ENCODE measurements at places on chromosomes 12 and 14.
A peak's percentile ranks its signal among the peaks of the same experiment; 100 is the strongest.

DNA sequence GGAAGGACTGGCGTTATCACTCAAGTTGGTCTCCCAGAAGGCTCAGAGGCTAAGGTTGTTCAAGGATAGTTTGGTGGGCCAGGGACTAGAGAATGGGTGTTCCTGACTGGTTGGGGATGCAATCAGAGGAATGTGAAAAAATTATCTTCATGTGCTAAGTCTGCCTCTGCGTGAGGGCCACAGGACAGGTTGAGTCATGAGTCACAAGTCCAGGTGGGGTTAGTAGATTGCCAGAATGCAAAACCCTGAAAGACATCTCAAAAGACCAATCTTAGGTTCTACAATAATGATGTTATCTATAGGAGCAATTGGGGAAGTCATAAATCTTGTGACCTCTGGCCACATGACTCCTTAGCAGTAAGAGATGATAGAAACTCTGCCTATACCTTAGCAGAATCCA is 220.1 kb upstream of the EEA1 start:
- no peak for DNase-seq

- DNase-seq, result no peak
Observed at GRCh38 chr14:66248256-66248655, 237.9 kb upstream of the CCDC196 start.

GRCh38 chr12:121295746-121296617 is 527 bp downstream of the CAMKK2 start:
- peak; percentile 59 for DNase-seq

- no peak for DNase-seq
Observed at GRCh38 chr12:108394196-108394595, 55.1 kb upstream of the CMKLR1 start.

DNA sequence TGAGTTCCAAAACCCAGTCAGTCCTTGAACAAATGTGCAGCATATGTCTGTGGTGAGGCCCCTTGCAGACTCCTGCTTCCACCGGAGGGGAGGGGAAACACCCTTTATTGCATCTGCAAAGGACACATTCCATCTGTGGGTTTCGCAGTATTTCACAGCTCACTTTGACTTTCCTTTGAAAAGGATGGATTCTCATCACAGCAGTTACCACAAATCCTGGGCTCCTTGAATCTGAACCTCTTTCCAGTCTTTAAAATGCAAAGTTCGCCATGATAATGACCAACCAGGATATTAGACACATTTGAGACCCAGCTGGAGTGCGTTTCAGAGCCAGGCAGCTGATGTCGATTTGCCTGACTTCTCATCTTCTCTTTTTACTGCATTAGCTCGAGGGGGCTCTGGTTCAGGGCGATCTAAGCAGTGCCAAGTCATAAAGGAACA is 242.4 kb downstream of the SLC15A4 start:
- no peak for DNase-seq

DNA sequence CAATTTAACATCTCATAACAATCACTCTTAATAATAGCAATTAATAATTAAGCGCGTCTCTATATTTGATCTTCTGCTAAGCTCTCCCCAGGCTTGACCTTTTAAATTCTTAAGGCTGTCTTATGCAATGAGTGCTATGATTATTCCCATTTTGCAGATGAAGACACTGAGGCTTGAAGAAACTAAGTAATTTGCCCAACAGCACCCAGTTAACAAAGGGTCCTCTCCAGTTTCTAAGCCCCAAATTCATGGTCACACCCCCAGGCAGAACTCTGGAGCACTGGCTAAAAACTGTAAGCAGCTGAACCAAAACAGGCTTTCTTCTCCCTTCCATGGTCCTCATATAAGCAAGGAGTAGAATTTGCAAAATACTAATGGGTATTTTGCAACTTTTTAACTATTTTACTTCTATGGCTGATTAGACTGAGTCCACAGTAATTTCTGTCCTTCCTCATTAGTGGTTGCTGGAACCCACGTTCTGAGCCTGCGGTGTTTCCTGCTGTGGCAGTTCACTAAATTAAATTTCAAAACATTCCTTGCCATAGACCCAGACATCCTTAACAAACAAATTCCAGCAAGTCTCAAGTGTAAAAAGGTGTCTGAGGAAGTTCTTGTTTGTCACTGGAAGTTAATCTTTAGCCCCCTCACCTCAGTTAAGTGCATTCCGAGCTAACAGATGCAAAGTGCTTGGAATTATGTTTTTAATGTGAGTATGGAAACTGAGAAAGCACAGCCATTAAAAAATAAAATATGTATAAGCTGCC is 76.5 kb downstream of the TMEM132D start:
- no peak for DNase-seq

DNA sequence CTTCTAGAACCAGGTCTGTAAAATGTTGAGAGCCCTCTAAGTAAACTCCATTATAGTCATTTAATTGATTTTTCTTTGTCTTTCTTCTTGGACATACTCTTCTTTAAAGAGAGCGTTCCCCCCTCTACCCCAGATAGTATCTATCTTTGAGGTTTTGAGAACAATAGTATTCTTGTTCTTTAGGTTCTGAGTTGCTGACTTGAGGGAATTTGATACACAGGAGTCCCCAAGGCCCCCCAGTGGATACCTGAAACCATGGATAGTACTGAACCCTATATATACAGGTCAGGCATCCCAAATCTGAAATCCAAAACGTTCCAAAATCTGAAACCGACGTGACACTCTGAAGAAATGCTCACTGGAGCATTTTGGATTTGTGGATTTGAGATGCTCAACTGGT is 65.5 kb downstream of the FUT8 start:
- no peak for DNase-seq

GRCh38 chr12:20350495-20350894 is 17.8 kb upstream of the PDE3A start:
- DNase-seq, result no peak

DNA sequence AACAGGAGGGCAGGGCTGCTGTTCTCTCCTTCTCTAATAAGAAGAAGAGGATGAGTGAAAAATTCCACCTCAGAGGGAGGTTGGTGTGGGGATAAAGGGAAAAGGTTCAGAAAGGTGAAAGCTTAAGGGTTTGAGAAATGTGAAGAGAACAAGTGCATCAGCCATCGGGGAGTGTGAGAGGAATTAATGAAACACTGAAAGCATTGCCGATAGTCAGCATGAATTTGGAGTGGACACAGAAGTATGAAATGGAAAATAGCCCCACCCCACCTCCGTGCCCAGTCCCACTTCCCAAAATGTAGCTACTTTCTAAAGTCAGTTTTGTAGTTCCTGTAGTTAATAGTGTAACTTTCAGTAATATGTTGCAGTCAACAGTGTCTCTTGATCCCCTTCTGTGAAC is 33.4 kb downstream of the DIP2B start:
- DNase-seq, result no peak

GRCh38 chr14:83556065-83556464 is 1973.9 kb upstream of the FLRT2 start:
- DNase-seq, result no peak

DNA sequence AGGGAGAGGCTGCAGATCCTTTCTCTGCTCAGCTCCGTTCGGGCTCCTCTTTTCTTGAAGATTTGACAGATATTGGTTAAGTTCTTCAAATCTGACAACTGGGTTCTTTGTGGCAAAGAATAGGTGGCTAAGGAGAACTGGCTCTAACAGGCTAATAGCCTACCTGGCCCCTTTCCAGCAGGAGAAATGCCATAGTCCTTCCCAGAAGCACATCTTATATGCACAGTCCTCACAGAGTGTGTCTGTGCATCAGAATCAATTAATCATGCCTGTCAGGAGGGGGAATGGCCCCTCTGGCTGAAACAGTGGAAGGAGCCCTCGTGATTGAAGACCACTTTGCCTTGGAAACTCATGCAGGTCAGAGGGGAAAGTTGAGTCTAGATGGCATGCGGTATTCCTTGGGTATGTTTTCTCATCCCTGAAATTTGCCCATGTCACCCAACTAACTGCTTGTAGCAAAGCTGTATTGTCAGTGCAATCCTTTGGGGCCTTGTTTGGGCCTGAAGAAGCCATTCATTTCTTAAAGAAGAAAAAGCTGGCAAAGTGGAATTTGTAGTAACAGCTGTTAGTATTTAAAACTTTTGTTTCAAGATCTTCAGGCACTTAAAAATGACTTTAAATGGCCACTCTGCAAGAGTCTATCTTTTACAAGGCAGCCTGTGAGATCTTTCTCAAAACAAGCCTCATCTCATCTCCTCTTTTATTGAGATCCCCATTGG is 251.5 kb downstream of the ZFP36L1 start:
- DNase-seq, result no peak

DNA sequence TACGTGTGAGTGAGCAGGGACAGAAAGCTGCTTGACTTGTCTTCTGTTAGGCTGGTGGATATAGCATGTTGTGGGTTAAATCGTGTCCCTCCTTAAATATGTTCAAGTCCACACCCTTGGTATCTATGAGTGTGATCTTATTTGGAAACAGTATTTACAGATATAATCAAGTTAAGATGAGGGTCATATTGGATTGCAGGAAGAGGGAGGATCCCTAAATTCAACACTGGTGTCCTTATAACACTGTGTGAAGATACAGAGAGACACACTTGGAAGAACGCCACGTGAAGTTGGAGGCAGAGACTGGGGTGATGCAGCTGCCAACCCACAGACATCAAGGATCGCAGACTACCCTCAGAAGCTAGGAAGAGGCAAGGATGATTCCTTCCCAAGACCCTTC is 275.2 kb upstream of the SSTR1 start:
- DNase-seq, result no peak

GRCh38 chr14:81095539-81095938 is 125.2 kb downstream of the GTF2A1 start:
- DNase-seq, result no peak

GRCh38 chr12:56991319-56992246 is 14.8 kb downstream of the ZBTB39 start:
- no peak for DNase-seq

- no peak for DNase-seq
Observed at GRCh38 chr12:105773471-105773870, 365.3 kb downstream of the NUAK1 start.

DNA sequence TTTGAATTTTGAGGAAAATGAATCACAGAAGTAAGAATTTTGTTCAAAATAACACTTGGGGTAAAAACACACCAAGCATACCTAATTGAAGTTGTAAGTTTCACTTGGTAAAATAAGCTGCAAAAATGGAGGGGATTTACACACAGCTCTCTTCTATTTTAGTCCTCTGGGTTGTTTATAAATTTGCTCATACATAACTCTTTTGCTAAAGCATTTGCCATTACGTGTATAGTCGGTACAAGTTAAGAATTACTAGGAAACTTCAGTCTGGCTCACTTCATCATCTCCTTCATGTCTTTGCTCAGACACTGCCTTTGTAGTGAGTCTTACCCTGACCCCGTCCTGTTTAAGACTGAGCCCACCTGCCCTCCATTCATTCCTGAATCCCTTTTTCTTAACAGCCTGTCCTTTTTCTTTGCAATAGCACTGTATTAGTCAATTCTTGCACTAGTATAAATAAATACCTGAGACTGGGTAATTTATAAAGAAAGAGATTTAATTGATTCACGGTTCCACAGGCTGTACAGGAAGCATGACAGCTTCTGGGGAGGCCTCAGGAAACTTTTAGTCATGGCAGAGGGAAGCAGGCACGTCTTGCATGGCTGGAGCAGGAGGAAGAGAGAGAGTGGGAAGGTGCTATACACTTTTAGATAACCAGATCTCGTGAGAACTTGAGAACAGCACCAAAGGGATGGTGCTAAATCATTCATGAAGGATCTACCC is 451.1 kb downstream of the PCNX1 start:
- DNase-seq, result no peak

- DNase-seq, result no peak
Observed at GRCh38 chr14:22494486-22495135, 94.4 kb downstream of the DAD1 start.

DNA sequence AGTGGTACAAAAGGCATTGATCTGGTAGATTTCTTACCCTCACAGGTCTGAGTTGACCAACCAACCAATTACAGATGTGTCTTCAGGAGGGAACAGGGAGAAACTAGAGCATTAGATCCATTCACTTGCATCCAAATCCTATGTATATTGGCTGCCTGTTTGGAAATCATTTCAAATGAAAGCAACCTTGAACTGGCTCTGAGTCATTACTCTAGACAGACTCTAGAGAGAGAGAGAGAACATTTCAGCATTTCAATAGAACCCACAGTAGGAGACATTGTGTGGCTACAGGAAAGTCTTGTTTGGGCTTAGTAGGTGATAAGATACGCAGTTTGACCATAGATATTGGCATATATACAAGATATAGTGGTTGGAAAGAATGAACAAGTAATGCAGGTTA is 114.5 kb downstream of the PTPRR start:
- DNase-seq, result no peak

DNA sequence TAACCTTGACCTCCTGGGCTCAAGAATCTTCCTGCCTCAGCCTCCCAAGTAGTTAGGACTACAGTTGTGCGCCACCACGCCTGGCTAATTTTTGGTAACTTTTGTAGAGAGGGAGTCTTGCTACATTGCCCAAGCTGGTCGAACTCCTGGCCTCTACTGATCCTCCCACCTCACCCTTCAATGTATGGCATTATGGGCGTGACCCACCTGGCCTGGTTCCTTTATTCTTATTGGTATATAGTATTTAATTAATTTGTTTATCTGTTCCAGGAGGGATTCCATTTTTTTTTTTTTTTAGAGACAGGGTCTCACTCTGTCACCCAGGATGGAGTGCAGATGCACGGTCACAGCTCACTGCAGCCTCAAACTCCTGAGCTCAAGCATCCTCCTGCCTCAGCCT is 40.9 kb upstream of the EAPP start:
- no peak for DNase-seq

GRCh38 chr12:87096082-87096585 is 839.9 kb upstream of the MGAT4C start:
- DNase-seq, result no peak

- DNase-seq, result no peak
Observed at GRCh38 chr12:106957583-106957982, 1.9 kb downstream of the TMEM263 start.

GRCh38 chr12:120140603-120141002 is 24.1 kb upstream of the RAB35 start:
- no peak for DNase-seq

DNA sequence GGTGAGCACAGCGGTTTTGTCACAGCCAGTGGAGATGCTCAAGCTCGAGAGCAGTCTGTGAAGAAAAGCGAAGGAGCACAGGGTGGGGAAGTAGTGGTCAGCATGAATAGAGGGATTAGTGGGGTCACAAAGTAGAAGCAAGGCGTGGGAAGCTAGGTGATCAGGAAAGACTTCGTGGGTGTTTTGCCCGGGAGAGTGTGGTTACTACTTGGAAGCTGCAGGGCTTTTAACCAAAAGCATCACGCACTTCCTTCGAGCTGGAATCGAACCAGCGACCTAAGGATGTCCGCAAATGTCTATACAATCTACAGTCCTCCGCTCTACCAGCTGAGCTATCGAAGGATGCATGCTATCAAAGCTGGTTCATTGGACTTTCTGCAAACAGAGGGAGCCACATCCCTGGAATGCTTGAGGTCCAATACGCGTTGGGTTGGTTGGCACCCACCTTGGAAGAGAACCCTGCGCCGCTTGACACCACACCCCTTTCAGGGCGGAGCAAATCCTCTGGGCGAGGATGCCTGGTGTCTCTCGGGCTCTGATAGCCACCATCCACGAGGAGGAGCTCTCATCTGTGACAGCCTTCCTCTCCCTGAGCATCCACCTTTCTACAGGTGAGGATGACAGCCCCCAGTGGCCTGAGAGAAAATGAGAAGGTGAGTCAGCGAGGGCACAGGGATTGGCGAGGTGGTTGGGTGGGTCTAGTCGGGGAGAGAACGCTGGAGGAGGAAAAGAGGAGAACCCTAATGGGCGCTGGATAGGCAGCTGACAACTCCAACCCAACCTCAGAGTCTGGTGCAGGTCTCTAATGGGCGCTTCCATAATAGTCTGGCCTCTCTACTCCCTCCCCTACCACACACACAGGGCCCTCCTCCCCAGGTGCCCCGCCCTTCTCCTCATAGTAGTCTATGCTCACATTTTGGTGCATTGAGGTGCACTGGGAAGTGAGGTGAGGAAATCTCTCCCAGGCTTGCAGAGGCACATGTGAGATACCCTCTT is 16.0 kb upstream of the OR6S1 start:
- DNase-seq, result peak; percentile 44
